Stimulated activated CD4-positive, alpha-beta T cell treated with anti-CD3 and anti-CD28 coated beads, Interleukin-2, amount 100 ng/mL, for 48 hours (primary cell): ENCODE measurements at places on chromosomes 7 and 10.

DNA sequence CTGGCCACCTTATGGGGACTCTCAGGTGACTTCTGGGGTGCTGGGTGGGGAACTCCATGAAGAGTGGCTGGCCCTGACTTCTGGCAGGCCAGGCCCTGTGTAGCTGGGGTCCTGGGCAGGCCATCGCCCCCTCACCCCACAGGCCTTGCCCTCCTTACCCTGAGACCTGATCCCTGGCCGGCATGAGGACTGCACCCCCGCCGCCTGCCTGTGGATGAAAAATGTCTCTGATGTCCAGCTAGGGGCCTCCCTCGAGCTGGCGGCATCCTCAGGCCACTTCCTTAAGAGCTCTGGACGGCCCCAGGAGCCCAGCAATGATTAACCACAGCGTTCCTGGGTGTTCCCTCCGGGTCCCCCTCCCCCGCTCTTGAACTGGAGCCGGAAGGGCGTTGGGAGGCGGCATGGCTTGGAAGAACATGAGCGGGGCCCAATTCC is 31.8 kb upstream of the SHH start:
- DNase-seq: no peak

- DNase-seq: no peak
Measured at GRCh38 chr10:94107191-94107590, 113.5 kb downstream of the PLCE1 start.

GRCh38 chr10:117419921-117420320 is 44.7 kb upstream of the PDZD8 start:
- no peak for DNase-seq

DNA sequence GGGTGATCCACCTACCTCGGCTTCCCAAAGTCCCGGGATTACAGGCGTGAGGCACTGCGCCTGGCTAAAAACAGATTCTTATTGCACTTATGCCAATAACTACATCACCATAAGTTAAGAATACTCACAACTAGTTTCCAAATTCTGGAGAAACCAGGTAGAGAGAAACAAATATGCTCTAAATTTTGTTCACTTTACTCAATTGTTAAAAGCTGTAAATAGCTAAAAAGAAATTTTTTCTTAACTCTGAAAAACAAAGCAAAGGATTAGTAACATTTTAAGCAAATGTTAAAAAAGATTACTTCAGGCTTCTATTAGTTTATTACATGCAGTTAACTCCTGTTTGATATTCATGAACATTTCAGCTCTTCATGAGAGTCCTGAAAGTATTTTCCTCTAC is 28.3 kb upstream of the ZMIZ2 start:
- no peak for DNase-seq

DNA sequence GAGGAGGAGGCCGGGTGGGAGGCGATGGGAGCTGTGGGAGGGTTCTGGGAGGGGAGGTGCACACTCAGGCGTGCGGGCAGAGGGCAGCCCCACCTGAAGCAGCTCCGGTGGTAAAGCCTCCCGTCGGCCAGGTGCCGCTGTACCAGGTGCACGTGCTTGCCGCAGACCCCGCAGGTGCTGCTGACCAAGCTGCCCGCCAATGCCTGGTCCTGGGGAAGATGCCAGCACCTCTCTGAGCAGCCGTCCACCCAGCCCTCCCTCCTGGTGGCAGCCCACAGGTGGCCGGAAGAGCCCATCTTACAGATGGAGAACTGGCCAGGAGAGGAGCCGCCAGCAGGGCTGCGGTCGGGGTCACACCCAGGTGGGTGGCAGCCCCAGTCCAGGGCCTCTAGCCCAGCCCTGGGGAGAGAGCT is 12.6 kb downstream of the MICALL2 start:
- DNase-seq: no peak

- no peak for DNase-seq
Measured at GRCh38 chr10:30999070-30999712, 32.5 kb downstream of the ZNF438 start.

GRCh38 chr7:2138146-2138765 is 94.5 kb downstream of the MAD1L1 start:
- DNase-seq: peak; percentile 23

DNA sequence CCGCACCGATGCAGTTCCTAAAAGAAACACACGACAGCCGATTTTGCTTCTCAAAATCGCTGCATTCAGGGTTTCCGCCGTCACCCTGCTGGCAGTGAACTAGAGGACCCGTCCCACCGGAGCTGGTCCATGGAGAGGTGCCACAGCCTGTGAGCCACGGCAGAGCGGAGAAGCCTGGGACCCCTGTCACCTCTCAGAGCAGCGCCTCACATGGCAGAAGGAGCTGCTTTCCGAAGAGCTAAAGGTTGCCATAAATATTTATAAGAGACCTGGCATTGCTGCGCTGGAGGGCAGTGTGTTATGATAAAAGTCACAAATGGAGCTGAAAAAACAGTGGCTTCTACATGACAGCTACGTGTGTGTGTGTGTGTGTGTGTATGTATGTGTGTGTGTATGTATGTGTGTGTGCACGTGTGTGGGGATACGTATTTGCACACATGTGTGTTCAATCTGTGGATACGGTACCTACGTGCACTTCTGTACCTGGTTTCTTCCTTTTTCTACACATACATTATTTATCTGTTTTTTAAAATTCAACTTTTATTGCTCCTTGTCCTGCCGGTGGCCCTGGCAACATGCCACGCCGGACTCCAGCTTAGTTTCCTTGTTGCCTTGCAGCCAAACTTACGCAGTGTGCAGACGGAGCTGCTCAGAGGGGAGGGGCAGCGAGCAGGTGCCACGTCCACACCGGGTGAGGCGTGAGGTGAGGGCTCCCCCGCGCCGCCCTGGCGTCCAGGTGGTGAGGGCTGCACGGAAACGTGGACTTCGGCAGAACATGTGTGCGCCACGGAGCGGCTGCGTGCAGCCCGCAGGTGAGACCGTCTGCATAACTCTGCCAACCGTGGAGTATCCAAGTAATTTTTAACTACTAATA is 115.2 kb upstream of the PITRM1 start:
- no peak for DNase-seq

DNA sequence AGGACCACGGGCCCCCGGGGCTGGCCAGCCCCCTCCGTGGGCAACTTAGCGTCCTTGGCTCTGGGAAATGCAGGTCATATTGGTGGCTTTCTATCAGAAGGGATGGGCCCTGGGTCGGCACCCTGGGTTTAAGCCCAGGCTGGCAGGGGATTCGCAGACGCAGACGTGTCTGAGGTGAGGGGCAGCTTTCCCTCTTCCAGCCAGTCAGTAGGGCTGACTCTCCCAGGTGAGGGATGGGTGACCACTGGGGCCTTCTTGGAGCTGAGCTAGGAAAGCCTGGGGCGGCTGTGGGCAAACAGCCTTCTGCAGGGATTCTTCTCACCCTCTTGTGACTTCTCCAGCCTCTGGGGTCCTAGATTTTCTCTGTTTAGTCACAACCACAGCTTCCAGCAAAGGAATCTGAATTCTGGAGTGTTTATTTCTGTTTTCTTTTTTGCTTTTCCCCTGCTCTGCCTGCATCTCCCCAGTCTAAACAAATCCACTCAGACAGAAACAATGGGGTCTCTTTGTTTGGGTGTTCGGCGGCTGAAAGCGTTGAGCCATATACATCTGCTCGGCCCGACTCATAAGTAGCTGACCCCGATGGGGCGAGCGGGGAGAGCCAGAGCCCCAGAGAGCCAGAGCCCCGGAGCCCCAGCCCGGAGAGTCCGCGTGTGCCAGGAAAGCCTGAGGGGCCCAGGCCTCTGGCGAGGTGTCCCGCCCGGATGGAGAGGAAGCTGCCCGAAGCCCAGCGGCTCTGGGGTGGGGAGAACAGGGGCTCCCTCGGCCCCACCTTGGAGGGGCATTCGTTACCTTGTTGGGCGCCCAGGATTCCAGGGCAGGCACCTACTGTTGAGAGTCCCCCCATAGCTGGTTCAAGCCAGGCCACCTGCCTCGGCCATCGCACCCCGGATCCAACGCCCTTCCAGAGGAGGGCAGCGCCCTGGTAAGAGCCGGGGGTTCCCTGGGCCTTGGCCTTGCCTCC is 2.0 kb downstream of the MNX1 start:
- no peak for DNase-seq

- DNase-seq: no peak
Measured at GRCh38 chr10:88172159-88172558, 308.7 kb downstream of the PTEN start.

DNA sequence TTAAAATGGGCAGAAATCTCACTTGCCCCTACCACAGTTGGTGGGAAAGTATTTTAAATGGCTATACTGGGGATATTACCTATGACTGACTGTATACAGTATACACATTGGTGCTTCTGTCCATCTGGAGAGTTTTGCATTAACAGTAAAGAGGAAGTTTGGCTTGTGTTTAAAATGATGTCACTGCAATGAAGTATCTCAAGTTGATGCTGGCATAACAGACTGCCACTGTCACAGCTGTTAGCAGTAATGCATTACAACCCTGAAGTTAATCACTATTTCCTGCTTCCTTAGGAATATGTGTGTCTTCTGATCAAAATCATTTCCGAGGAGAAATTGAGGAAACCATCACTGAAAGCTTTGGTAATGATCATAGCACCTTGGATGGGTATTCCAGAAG is 1.9 kb downstream of the DKK1 start:
- no peak for DNase-seq

DNA sequence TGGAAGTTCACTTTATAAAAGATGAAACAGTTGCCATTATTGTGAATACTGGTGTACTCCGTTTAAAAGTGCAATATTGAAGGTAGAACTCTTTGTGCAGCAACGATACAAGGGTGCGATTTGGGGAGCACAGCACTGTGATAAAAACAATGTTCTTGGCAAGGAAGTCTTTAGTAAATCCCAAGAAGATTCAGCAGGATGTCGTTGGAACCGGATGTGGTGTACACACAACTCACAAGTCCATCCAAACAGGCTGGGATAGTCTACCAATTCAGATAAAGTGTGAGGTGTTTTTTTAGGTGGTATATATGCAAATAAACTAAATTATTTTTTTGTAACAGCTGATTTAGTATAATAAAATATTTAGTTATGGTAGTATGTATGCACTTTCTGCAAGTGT is 46.7 kb downstream of the ZNF777 start:
- no peak for DNase-seq

GRCh38 chr7:48213226-48213625 is 42.0 kb downstream of the ABCA13 start:
- no peak for DNase-seq

GRCh38 chr7:32892521-32893206 is 1.1 kb upstream of the KBTBD2 start:
- DNase-seq: peak; percentile 37

DNA sequence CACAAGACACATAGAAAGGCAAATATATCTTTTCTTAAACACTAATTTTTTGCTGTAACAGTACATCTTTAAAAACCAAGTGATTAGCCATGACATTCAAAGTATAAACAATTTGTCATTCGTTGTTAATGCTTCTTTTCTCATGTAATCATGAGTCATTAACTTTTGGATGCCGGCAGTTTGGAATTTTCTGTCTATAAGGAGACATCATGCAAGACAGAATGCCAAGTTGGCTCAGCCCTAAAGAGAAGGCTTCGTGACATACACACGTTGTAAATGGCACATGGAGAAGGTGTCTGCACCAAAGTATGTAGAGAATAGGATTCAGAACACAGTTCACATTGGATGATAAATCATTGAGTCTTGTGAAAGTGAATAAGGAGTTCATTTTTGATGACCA is 35.9 kb downstream of the CCDC3 start:
- no peak for DNase-seq

GRCh38 chr7:102322202-102322715 is 34.0 kb downstream of the SPDYE6 start:
- DNase-seq: no peak

- DNase-seq: no peak
Measured at GRCh38 chr10:126101325-126101724, 205.0 kb downstream of the FANK1 start.

GRCh38 chr7:69422574-69422985 is 175.7 kb upstream of the AUTS2 start:
- DNase-seq: no peak

DNA sequence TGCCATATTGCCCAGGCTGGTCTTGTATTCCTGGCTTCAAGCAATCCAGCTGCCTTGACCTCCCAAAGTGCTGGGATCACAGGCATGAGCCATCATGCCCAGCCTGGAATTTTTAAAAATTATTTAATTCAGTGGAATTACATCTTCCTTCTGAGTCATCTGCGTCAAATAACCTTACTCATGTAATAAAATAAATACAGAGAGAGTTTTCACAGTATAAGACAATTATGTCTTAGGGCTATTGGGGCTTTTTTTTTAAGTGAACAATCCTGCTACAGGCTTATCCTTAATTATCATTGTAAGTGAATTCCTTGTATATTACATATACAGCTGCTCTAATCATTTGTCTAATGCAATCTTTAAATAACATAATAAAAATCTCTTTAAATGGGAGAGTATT is 108.3 kb downstream of the MAPK8 start:
- no peak for DNase-seq

DNA sequence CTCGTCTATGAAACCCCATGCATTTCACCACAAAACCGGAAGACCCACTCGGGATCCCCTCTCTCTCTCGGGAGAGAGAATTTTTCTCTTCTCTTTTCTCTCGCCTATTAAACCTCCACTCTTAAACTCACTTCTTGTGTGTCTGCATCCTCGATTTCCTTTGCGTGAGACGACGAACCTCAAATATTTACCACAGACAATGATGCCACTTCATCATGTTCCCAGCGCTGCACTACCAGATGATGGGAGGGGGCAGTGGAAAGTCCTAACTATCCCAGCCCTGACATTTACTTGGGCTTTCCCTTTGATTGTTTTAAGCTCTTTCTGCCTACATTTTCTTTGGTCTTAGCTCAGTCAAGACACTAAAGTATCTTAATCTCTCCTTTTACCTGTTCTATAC is 906.7 kb downstream of the GRID1 start:
- no peak for DNase-seq

GRCh38 chr10:29908962-29909361 is 150.4 kb downstream of the JCAD start:
- DNase-seq: peak; percentile 1

- DNase-seq: no peak
Measured at GRCh38 chr10:82041018-82041417, 166.0 kb downstream of the NRG3 start.

DNA sequence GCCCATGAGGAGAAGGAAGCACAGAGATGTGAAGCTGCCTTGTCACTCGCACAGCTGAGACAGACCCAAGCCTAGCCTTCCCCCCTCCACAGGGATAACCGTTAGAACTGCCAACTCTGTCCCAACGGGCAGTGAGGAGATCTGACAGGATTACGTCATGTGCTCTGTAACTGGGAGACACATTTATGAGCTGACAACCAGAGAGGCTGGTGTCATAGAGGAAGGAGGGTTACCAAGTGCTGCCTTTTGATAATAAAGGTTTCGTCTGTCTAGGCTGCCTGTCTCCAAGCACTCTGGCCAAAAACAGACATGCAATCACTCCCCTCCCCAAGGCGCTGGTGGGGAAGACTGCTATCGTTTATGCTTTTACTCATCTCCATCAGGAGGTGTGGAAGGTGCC is 165.9 kb downstream of the PLXNA4 start:
- DNase-seq: no peak

GRCh38 chr7:26188206-26188956 is 12.2 kb downstream of the HNRNPA2B1 start:
- DNase-seq: no peak

GRCh38 chr10:130188195-130189175 is 52.3 kb downstream of the GLRX3 start:
- no peak for DNase-seq

- DNase-seq: peak; percentile 87
Measured at GRCh38 chr7:99374111-99375064, at the start of gene ARPC1B. Gene ARPC1B (plus strand): TSS chr7:99374730. CDS start chr7:99385715, 10,985 bp downstream.

GRCh38 chr7:41708581-41709358 is 5.9 kb upstream of the INHBA start:
- no peak for DNase-seq

GRCh38 chr7:151320263-151320845 is 21.3 kb upstream of the NUB1 start:
- no peak for DNase-seq

- no peak for DNase-seq
Measured at GRCh38 chr10:25178411-25178810, 3.6 kb downstream of the GPR158 start.
